Stimulated activated CD4-positive, alpha-beta T cell treated with anti-CD3 and anti-CD28 coated beads, Interleukin-15, amount 100 ng/mL, for 1 hour (primary cell): ENCODE measurements at places on chromosomes 1 and 21.

DNA sequence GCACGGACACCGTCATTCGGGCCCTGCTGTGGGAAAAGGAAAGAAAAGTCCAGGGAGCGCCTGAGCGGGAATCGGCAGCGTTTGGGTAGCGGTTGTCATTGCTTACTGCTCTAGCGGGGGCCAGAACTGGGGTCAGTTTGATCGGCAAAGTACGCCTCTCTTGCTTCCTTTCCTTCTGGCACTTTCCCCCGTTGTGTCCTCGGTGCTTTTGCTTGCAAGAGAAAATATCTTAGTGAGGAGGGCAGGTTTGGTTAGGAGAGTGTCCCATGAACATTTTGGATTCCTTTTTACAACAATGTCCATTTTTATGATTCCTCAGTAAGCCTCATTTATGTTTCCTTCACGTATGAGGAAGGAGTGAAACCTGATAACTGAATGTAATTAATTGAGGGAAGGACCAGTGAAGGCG, 670 bp downstream of the ST3GAL3 start:
- no peak for DNase-seq

GRCh38 chr1:228092342-228093049, 10.0 kb downstream of the ARF1 start:
- no peak for DNase-seq

GRCh38 chr21:27688773-27689172, 721.9 kb upstream of the ADAMTS5 start:
- no peak for DNase-seq

- no peak for DNase-seq
Observed at GRCh38 chr1:147613506-147613905, 56.8 kb downstream of the ACP6 start.

DNA sequence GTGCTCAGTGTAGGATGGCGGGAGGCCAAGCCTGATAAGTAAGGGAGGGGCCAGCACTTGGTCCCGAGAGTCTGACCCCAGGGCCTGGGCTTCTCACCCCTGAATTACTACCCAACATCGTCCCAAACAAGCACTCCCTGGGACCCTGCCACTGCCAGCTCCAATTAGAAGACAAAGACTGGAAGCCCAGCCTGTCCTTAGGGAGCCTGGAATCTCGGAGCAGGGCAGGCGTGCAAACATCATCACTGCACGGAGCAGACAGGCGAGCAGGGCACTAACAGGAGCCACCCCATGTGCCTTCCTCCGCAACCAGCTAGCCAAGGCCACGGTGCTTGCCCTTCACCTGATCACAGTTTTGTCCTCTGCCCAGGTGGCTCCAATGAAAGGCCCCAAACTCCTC, 23.2 kb downstream of the KCNAB2 start:
- no peak for DNase-seq

- DNase-seq = no peak
Observed at GRCh38 chr1:24958766-24959622, 28.9 kb upstream of the RUNX3 start.
